CD8-positive, alpha-beta memory T cell (primary cell): ENCODE measurements at places on chromosomes 7 and 10. TPM values are rescaled to one million over a fixed set of nuclear protein-coding genes. Genes with fewer than 3 reads are reported as not detected.

Gene LAMB1
- polyA plus RNA-seq = 0.44 TPM

Gene CRPPA
- polyA plus RNA-seq = 0.32 TPM

Gene GNGT1
- polyA plus RNA-seq = not detected

GRCh38 chr10:21797984-21798765 lies 205.4 kb downstream of the DNAJC1 start:
- no peak for DNase-seq
